ENCODE measurements at places on chromosomes 7 and 10. TPM values are rescaled to one million over a fixed set of nuclear protein-coding genes. Genes with fewer than 3 reads are reported as not detected.

DYDC1 gene
- total RNA-seq, result not detected

PHYH gene
- total RNA-seq, result 101 TPM

PIP gene
- not detected for total RNA-seq

HTR7 gene
- 0.16 TPM for total RNA-seq

NUTM2E gene
- not detected for total RNA-seq

PNLIPRP3 gene
- total RNA-seq, result not detected

MKX gene
- total RNA-seq, result 0.16 TPM

PALD1 gene
- total RNA-seq, result 5.3 TPM

CALD1 gene
- 237 TPM for total RNA-seq

DNA sequence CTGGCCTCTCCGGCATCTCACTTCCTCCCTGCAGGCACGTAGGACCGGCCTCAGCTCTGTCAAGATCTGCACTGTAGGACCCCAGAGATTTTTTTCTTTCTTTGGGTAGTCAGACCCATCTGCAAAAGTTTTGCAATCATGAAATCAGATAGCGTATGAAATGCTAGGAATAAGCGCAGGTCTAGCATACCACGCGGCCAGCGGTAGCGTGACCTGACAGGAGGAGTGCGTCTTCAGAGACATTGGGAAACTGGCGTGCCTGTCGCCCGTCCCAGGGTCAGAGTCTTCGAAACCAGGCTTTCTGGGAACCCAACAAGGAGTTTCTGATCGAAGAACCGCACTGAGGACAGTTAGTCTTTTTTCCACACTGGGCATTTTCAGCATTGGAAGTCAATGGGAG, 100.9 kb upstream of the SH2B2 start:
- DNase-seq, result no peak

GRCh38 chr7:158109364-158110033, 478.1 kb downstream of the PTPRN2 start:
- DNase-seq, result no peak

DNA sequence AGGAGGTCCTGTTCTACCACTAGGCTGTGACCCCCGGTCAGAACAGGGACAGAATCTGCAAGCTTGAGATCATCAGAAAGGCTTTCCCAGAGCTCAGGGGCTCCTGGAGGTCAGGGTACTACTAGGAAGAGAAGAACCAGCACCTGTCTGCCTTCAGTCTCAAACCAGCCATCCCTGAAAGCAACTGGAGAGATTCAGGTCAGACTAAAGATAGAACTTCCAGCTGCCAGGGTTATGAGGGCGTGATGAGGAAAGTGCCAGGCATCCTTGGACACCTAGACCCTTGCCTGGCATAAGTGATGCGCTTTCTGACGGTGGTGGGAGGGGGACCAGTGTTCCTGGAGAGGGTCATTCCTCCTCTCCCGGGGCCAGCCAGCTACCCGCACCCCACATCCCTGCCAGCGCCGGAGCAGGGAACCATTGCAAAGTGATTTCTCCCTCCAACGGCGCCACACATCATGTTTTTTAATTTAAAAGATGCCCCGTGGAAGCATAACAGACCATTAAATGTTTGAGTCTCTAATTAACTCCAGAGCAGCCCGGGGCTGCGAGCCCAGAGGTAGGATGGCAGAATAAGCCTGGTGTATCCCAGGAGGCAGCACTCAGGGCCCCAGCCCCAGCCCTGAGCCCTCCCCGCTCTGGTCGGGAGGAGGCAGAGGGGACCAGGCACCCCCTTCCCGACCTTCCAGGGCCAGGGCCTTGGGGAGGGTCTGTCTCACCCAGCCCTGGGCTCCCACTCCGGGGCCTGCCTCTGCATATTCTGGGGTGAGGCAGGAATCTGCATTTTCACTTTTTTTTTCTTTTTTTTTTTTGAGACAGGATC, 64.0 kb downstream of the ELFN1 start:
- no peak for DNase-seq

DNA sequence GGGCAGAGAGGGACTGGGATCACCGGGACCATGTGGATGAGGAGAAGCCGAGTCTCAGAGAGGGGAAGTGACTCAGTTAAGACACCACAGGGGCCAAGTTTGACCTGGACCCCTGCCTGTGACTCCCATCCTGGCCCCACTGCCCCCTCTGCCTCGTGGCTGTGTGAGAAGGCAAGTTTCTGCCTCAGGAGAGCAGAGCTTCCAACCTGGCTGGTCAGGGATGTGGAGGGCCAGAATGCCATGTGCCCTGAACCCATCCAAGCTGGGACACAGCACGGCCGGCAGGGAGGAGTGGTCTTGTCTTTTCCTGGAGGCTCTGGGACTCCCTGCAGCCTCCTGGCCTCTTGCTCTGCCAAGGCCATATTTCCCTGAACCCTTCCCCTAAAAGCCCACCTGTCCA, 19.5 kb downstream of the WDFY4 start:
- no peak for DNase-seq

DNA sequence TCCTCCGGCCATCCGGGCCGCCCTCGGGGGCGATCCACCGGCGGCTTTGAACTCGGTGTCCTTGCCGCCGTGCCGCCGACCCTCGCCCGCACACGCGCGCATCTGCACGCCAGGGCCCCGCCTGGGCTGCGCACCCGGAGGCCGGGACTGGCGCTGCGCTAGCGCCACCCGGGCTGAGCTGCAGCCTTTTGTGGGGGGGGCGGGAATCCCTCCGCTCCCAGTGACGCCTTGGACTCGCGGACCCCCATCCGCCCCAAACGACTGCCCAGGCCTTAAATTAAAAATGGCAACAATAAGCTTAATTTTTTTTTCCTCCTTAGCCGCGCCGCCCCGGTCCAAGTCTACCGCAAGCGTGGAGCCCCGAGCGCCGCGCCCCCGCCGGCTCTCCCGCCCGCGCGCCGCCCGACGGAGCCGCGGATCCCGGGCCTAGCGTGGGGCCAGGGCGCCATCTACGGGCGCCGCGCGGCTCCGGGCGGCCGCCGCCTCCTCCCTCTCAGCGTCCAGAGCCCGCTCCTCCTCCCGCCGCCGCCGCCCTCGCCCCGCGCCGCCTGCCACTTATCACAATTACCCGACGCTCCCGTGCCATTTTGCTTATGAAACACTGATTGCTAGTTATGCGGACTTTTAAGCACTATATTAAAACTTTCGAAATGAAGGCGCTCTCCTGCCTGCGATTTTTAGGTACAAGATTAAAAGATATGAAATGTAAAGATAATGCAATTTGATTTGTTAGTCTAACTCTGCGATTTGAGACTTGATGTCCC, 7.5 kb upstream of the EBF3 start:
- no peak for DNase-seq

DNA sequence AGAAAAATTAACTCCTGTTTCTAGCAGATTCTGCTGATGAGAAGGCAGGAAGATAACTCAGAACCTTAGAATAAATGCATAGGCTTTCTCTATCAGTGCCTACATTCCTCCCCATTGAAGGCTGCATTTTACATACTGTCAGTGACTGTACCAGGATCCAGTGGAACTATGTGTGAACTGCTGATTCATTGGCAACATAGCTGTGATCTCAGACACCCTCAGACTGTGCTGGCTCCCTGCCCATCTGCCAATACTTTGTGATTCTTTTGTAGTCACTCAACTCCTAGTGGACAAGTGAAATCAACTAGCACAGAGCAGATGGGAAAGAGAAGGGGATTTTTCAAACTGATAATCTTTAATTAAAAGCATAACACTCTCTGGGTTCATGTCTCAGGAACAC, 375.8 kb downstream of the MDFIC start:
- no peak for DNase-seq

DNA sequence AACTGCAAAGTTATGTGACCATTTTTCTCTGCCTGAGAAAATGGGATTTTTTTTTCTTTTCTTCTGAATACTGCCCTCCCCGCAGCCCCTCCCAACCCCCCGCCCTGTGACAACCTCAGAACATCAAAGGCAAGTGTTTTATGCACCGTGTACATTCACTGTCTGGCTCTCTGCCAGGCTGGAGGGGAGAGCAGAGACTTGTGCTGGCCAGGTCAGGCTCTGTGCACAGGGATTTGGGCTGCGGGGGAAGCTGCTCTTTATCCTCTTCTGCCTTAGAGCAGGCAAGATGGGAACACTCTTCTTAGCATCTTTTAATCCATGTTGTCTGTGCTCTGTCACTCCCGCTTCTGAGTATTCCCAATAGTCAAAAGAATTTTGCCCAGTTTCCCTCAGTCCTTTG, 195.1 kb downstream of the CCSER2 start:
- DNase-seq, result no peak

DNA sequence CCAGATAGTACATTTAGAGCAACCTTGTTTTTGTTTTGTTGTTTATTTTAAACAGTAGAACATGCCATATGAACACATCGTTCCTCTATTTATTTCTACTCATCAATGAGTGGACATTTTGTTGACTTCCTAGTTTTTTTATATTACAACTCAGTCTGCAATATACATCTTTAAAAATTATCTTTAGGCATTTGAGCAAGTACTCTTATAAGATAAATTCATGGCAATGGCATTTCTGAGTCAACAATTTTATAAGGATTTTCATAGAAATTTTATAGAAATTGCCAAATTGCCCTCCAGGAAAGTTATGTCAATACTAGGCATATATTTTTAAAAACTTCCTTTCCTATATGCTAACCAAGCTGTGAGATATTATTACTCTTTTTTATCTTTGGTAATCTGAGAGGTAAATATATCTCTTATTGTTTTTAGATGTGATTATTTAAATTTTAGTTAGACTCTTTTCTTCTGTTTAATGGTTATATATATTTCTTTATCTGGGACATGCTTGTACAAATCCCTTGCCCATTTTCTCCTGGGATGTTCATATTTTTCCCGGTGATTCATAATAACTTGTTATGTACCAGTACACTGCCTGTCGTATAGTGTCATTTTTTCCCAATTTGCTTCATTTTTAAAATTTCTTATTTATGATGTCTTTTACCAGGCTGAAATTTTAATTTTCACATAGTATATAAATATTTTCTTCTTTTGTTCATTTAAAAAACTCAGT, 50.5 kb downstream of the FZD1 start:
- DNase-seq, result no peak

GRCh38 chr7:11416641-11417458, 415.1 kb downstream of the THSD7A start:
- no peak for DNase-seq

- DNase-seq, result no peak
These were observed 25.2 kb downstream of the SORBS1 start for GRCh38 chr10:95536017-95536416.

DNA sequence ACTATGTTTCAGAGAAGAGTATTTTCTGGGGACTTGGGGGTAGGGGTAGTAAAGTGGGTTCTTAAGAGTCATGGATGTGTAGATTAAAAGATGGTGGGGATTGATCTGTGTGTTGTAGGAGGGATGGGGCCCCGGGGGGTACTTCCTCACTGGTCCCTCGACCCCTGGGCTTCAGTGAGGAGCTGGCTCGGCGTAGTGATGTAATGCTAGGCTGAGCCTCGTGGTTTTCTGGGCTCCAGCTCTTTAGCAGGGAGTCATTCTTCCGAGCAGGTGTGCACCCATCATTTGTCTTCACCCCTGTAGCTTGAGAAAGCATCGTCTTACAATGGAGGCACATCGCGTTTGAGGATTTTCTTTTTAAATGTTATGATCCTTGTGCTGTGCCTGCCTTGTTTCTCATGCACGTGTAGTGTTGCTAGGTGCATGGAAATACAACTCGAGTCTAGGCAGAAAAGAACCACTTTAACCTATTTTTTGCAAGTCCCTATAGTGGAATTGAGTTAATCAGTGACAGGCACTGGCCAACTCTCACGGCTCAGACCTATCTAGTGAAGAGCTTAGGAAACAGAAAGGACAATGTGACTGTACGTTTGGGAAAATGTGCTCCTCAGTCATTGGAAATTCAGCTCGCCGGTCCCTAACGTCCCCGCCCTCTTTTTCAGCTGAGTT, 106.1 kb upstream of the BTBD16 start:
- DNase-seq, result no peak

DNA sequence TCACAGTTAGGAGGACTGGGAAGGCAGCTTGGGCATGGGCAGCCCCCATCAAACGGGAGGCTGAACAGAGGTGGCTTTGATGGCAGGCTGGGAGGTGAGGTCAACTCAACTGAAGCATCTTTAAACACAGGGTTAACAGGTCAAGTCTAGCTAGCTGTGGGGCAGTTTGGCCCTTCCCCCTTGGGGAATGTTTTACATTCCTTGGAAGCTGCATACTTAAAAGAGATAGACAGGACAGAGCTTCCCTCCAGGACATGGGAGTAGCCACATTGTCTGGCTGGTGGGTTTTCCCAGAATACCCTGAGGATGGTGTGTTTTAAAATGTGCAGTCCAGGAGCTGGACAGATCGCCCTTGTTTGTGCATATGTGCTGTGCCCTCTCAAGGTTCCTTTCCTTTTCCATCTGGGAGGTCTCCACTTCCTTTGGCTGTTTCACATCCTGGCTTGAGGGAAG, 6.8 kb upstream of the RASSF4 start:
- no peak for DNase-seq

DNA sequence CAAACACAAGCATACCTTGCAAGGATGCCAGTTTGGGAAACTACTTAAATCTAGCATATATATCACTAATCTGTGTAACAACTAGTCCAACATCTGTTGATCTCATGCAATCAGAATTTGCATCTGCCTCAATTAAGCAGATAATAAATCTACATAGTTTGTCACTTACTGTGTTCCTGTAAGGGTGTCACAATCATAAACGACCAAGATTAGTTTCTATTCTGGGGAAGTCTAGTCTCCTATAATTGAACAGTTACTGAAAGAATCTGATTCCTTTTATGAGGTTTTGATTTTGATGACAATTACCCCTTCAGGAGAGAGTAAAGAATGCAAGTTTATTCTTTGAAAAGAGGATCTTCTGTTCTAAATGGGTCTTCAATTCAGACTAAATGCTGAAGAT, 85.5 kb upstream of the LRRN3 start:
- no peak for DNase-seq

DNA sequence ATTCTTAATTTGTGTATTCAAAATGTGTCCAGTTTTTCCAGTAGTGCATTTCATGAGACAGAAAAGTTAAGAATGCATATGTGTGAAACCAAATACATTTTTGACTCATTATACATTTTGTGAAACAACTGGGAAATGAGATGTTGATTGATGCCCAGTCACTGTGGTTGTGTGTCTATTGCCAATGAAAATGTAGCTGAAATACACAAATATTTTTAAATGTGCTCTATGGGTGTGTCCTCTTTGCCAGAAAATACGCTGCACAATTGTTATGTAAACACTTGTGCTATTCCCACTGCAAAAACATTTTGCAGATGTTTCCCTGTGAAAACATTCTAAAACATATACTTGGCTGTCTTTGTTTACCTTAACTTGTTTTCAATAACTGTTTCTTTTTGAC, 395.2 kb downstream of the TFEC start:
- DNase-seq, result no peak

GRCh38 chr10:100875484-100876166, 37.1 kb upstream of the SLF2 start:
- no peak for DNase-seq

DNA sequence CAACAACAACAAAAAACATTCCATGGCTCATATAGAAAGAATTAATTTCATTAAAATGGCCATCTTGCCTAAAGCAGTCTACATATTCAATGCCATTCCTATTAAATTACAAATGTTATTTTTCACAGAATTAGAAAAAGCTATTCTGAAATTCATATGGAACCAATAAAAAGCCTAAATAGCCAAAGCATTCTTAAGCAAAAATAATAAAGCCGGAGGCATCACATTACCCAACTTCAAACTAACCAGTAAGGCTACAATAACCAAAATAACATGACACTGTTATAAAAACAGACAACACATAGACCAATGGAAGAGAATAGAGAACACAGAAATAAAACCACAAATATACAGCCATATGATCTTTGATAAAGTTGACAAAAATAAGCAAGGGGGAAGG, 330.4 kb downstream of the KIF20B start:
- DNase-seq, result no peak

- no peak for DNase-seq
These were observed 994 bp upstream of the PTF1A start for GRCh38 chr10:23190872-23191763.

GRCh38 chr7:3984456-3984855, 683.4 kb downstream of the SDK1 start:
- no peak for DNase-seq
